Right forelimb (tissue), 1 donor: ENCODE measurements at places on chromosomes 12 and 14.

GRCh38 chr12:2504577-2504976 is 290.2 kb upstream of the FKBP4 start:
- DNase-seq = no peak

GRCh38 chr14:60174352-60175254 is 9.4 kb upstream of the DHRS7 start:
- no peak for DNase-seq

- DNase-seq = no peak
These were observed 103.2 kb upstream of the PRICKLE1 start for GRCh38 chr12:42692749-42693148.

DNA sequence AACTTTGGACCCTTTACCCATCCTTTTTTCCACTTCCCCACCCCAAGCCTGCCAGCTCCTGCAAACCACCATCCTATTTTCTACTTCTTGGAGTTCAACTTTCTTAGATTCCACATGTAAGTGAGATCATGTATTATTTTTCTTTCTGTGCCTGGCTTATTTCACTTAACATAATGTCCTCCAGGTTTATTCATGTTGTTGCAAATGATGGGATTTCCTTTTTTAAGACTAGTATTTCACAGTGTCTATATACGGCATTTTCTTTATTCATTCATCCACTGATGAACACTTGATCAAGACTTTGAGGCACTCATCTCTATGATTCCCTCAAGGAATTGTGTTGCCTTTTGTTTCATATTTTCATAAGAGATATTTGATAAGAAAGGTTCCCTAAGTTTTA is 5.6 kb upstream of the PRPF39 start:
- no peak for DNase-seq

DNA sequence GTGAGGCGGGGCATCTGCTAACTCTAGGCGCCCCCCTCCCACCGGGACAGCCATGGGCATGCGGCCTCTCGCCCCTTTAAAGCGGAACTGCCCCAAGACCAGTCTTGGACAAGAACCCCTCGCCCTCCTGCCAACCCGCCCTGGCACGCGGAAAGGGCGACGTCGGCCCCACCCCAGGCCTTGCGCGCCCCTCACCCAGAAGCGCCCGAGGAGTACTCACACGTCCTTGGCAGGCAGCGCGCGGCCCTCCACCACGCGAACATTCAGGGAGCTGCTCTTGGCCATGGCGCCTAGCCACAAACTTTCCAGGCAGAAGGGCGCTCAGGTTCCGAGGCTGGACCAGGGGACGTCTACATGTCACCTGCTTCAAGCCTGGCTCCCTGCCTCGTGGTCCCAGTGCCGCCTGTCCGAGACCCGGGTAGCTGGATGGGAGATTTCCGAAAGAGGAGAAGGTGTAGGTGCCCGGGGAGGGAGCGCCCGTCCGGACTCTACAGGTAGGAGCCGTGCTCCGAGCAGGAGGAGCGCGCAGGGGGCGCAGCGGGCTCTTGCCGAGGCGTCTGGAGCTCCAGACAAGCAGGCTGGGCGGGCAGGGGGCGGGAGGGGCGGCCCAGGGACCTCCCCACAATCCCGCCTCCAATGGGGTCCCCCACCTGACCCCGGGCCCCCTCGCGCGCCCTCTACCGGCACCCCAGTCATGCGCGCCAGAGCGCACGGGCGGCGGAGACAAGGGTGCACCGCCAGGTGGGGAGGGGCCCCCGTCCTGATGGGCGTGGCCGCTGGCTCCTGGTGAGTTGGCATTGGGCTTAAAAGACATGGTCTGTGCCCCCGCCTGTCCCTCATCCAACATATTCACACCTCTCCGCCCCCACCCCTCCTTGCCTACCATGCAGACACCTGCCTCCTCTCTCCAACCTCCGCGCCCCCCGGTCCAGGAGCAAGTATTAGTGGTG is at the start of gene RASAL1:
Gene RASAL1 (minus strand): TSS at position 584 of the 950 bp plus-strand sequence. CDS start 299 bp downstream, at position 285.
- no peak for DNase-seq

DNA sequence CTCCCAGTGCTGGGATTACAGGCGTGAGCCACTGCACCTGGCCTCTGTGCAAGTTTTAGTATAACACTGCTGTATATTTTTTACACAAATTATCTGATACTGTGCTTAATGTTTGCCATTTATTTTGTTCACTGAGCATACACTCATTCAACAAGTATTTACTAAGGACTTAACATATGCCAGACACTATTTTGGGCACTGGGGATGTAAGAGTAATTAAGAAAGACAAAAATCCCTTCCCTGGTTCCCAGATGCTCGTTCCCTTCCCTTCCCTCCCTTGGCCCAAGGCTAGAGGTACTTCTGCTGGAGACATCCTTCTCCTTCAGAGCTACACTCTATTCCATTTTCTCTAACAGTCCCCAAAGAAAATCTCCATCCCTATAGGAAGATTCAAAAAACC is 12.5 kb downstream of the CIT start:
- DNase-seq = no peak

- no peak for DNase-seq
These were observed 1.9 kb upstream of the PIWIL1 start for GRCh38 chr12:130335517-130336392.

- DNase-seq = no peak
These were observed 178.4 kb downstream of the KCNA5 start for GRCh38 chr12:5222011-5222461.

DNA sequence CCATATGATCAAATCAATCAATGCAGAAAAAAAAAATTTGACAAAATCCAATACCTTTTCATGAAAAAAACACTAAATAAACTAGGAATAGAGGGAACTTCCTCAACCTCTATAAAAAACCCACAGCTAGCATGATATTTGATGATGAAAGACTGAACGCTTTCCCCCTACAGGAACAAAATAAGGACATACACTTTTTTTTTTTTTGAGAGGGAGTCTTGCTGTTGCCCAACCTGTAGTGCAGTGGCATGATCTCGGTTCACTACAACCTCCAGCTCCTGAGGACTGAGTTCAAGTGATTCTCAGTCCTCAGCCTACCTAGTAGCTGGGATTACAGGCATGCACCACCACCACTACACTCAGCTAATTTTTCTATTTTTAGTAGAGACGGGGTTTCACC is 17.9 kb upstream of the CAMKK2 start:
- DNase-seq = no peak

GRCh38 chr14:19974844-19975243 is 547 bp upstream of the OR4K15 start:
- no peak for DNase-seq

- no peak for DNase-seq
These were observed 6.8 kb downstream of the OR11G2 start for GRCh38 chr14:20197459-20197858.

- no peak for DNase-seq
These were observed 822.7 kb downstream of the LRFN5 start for GRCh38 chr14:42429401-42429800.

GRCh38 chr14:87805315-87805723 is 187.7 kb downstream of the GALC start:
- DNase-seq = no peak

GRCh38 chr12:107541001-107541705 is 144.4 kb upstream of the PWP1 start:
- no peak for DNase-seq

DNA sequence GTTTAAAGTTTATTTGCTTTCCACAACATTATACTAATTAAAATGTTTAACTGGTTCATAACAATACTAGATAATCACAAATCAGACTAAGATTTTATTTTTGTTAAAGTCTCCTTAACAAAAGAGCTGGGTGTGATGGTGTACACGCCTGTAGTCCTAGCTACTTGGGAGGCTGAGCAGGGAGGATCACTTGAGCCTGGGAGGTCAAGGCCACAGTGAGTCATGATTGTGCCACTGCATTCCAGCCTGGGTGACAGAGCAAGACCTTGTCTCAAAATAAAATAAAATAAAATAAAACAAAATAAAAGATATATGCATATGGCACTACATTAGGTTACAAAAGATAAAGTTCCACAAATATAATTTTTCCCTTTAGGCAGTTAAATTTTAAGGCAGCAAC is 5.6 kb downstream of the MIS18BP1 start:
- no peak for DNase-seq

GRCh38 chr12:78236264-78236663 is 405.6 kb downstream of the NAV3 start:
- no peak for DNase-seq

DNA sequence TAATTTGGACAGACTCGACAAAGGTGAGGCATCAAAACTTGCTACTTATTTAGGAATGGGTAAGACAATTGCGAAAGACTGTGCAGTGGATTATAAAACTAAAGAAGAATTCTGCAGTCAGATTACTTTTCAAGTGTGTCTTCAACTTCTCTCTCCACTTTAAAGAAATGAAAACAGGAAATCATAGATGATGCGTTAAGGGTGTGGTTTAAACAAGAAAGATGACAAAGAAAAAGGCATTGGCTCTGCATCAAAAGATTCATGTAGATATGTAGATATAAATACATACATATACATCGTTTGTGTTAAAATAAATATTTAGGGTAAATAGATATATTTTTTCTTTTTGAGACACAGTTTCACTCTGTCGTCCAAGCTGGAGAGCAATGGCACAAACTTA is 74.6 kb upstream of the PARP11 start:
- DNase-seq = no peak

DNA sequence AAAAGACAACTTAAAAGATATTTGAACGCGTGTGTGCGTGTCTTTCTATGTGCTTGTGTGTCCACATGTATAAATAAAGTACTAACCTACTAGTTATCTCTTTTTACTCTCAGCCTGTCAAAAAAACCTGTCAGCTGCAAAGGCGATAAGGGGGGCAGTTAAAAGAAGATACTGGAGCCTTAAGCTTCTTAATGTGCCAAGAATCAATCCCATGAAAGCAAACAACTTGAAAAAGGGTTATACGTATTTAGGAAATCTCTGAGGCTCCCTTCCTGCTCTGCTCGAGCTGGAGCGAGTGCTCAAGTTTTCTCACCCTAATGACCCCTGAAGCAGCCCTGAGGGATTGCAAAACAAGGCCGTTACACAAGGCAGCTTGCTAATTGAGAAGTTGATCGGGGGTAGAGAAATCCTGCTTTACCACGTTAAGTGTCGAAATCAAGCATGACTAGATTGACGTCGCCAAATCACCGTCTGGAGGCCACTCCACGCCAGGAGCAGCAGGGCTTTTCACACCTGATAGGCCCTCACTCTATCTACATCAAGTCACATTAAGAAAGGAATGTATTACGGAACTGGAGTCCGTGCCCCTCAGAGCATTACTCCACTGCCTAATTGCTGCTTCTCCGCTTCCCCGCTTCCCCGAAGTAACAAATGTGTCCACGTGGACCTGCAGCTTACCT is 32.4 kb downstream of the LMO3 start:
- no peak for DNase-seq

DNA sequence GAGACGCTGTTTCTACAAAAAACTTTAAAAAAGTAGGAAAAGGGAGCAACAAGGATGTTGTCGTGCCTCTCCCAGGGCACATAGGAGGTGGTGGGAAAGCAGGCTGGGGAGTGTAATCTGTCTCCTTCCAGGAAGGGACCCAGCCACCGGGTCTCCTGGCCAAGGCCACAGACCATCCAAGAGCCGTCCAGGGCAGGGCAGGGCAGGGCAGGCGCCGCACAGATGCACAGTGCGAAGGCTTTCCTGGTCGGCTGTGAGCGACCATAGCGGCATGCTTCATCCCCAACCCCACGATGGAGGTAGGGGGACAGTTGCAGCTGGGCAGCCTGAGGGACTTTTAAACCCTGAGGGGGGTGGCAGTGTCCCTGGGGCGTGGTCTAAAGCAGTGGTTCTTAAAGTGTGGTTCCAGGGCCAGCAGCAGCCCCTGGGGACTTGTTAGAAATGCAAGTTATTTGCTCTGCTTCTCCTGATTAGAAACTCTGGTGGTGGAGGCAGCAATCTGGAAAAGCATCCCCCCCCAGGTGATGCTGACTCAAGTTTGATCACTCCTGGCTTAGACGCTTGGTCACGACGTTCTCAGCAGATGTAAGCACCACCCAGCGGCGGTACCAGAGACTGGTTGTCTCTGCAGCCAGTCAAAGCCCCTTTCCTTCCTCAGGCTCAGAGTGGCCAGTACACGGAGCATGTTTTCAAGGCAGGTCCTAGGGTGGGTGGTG is 197.4 kb upstream of the PRMT8 start:
- no peak for DNase-seq

DNA sequence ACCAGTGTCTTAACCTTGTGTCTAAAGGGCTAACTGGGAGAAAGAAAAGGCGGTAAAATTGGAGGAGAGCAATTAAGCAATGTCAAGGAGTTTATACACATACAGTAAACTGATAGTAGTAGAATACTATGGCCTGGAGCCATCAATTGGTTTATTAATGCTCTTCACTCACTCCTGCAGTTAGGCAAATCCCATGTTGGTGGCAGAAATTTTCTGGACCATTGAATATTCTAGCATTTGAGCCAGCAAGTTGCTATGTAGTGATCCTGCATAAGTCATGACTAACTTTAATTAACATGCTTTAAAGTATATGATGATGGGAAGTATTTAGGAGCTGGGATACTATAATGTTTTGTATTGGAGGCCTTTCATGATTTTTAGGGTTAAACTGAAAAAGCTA is 14.3 kb upstream of the DERA start:
- DNase-seq = no peak

GRCh38 chr14:89351221-89351515 is 65.9 kb downstream of the FOXN3 start:
- no peak for DNase-seq

GRCh38 chr12:120457133-120457532 is 10.9 kb downstream of the GATC start:
- no peak for DNase-seq

DNA sequence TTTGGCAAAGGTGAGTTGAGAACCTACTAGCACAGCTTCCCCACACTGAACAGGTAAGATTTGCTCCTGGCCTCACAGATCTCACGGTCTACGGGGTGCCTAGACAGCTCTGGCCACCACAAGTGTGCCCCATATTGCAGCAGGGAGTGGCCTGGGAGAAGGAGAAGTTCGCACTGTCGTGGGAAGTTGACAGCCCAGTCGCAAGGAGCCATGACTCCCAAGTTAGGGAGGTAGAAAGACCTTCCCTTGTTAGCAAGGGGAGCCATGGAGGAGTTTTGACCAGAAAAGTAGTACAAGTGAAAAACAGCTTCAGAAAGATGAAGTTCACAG is 316.3 kb downstream of the BCL11B start:
- DNase-seq = no peak

GRCh38 chr12:51428256-51428655 is 3.6 kb downstream of the SLC4A8 start:
- DNase-seq = no peak

GRCh38 chr14:96802963-96803362 is 5.8 kb downstream of the VRK1 start:
- no peak for DNase-seq

DNA sequence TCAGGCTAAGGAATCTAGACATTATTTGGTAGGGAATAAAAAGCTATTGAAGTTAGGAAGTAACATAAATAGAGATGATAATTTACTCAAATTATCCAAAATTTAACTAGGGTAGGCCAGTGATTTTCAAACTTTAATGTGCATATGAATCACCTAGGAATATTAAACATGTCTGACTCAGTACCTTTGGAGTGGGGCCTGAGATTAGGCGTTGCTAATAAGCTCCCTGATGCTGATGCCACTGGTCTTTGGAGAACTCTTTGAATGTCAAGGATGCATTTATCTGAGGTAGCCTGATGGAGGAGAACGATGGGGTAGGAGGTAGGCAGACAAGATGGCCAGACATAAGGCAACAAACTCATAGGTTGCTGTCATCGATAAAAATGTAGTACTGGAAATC is 33.2 kb downstream of the EFCAB11 start:
- DNase-seq = no peak

- no peak for DNase-seq
These were observed 54.0 kb upstream of the BBS10 start for GRCh38 chr12:76402259-76402658.

GRCh38 chr14:32054536-32054935 is 22.6 kb upstream of the ARHGAP5 start:
- no peak for DNase-seq
